Posterior cingulate gyrus (tissue), 11 donors: ENCODE measurements at places on chromosomes 11 and 22.

GRCh38 chr11:126416542-126417090 lies 61.1 kb downstream of the ST3GAL4 start:
- DNase-seq = peak; percentile 91

GRCh38 chr11:60363542-60364470 lies 14.5 kb upstream of the MS4A7 start:
- DNase-seq = peak; percentile 57

GRCh38 chr11:8545698-8546366 lies 48.2 kb downstream of the STK33 start:
- no peak for DNase-seq

DNA sequence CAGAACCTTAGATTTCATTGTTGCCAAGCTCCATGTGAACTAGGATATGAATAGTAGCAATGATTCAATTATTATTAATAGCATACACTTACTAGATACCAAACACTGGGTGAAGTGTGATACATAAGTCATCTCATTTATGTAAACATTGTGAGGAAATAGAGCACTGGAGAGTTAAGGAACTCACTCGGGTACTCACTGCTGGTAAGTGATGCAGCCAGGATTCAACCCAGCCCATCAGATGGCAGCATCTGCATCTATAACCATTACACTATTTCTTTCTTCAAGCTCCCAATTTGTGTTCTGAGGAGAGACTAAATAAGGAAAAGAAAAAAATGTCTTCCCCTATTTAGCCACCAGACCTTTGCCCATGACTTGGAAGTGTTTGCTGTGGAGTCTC lies 10.2 kb upstream of the ALG8 start:
- no peak for DNase-seq

- peak; percentile 69 for DNase-seq
Measured at GRCh38 chr11:45554230-45554967, 111.0 kb downstream of the CHST1 start.

DNA sequence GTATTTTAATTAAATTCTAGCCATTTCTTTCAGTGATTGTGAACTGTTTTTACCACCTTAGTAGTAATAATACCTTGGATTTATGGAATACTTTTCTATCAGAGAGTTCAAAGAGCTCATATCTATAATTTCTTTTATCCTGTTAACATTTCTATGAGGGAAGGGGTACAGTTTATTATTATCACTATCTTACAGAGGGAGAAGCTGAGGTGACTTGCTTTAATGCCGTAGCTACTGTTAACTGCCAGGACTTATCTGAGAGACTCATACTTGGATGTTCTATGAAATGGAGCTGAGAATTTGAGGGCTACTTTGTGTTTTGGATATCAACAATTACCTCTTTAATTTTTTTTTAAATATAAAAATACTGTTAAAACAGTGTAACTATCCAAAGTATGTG lies 3.3 kb downstream of the REXO2 start:
- no peak for DNase-seq

GRCh38 chr11:65208785-65209710 lies 27.3 kb downstream of the CAPN1 start:
- DNase-seq = no peak

- no peak for DNase-seq
Measured at GRCh38 chr11:70247042-70247709, 23.3 kb upstream of the PPFIA1 start.

DNA sequence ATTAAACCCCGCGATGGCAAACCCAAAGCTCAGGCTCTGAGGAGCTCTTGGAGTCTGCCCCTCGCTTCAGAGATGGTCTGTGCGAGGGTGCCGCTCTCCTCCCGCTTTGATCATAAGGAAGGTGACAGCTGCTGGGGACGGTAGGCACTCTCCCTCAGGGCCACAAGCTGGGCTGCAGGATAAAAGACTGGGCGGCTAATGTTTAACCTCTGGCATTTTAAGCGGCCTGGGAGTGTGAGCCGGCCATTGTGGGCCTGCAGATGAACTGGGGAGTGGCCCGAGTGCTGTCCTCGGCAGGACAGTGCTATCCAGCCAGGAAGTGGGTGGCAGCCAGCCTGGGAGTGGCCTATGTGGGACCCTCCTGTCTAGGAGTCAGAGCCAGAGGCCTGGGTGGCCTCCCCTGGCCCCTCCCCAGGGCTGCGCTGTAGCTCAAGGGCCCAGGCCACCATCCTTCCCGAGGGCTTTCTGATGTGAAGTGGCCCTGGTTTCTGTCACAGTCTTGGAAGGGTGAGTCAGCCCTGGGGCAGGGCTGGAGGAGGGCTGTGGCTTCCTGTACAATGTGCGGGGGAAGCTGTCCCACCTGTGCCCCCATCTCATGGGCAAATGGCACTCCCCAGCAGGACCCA lies 58.7 kb upstream of the PRODH start:
- DNase-seq = no peak

GRCh38 chr11:65637794-65638419 lies at the start of gene SIPA1:
TSS of gene SIPA1 (plus strand) at chr11:65638101. CDS start at chr11:65640922, 2,821 bp downstream.
- DNase-seq = peak; percentile 35

DNA sequence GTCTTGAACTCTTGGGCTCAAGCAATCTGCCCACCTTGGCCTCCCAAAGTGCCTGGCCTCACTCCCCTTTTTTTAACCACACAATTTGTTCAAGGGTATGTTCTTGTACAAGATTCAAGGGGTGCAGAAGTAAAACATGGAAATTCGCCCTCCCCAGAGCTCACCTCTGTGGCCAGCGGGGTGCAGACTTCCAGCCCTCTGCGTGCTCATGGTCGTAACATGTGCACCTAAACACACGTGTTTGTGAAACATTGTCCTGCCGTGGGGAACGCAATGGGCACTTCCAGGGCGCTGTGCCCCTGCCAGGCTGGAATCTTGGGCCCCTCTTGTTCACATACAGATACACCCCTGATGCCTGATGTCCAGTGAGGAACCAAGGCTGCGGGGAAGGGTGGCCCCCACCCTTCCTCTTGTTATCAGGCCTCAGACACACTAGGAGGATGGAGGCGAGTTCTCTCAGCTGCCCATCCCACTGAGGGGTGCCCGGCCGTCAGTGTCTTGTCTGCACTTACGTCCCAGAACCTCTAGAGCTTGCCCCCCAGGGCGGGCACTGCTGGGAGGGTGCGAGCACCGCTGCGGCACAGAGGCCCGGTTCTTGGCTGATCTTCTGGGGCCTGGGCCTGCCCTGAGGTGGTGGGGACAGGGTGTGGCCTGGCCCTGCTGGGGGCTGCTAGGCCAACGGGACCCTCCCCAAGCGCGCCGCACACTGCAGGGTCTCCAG lies 4.1 kb upstream of the EPS8L2 start:
- DNase-seq = no peak

DNA sequence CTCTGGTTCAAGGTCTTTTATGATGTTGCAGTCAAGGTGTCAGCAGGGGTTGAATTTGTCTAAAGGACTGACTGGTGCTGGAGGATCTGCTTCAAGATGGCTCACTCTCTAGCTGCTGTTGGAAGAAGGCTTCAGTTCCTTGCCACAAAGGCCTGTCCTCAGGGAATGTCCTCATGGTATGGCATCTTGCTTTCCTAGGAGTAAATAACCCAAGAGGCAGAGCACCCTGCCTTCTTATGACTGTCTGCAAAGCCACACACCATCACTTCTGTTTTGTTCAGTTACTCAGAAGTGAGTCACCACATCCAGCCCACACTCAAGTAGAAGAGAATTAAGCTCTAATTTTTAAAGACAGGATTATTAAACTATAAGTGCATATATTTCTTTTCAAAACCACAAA lies 45.2 kb downstream of the PLAAT5 start:
- no peak for DNase-seq

GRCh38 chr11:86801364-86801763 lies 1.0 kb downstream of the PRSS23 start:
- DNase-seq = no peak

GRCh38 chr22:24094966-24095365 lies 83.9 kb downstream of the CABIN1 start:
- DNase-seq = no peak

GRCh38 chr11:115464269-115464668 lies 39.9 kb downstream of the CADM1 start:
- no peak for DNase-seq

GRCh38 chr11:422249-422656 lies 7.5 kb upstream of the SIGIRR start:
- DNase-seq = no peak

DNA sequence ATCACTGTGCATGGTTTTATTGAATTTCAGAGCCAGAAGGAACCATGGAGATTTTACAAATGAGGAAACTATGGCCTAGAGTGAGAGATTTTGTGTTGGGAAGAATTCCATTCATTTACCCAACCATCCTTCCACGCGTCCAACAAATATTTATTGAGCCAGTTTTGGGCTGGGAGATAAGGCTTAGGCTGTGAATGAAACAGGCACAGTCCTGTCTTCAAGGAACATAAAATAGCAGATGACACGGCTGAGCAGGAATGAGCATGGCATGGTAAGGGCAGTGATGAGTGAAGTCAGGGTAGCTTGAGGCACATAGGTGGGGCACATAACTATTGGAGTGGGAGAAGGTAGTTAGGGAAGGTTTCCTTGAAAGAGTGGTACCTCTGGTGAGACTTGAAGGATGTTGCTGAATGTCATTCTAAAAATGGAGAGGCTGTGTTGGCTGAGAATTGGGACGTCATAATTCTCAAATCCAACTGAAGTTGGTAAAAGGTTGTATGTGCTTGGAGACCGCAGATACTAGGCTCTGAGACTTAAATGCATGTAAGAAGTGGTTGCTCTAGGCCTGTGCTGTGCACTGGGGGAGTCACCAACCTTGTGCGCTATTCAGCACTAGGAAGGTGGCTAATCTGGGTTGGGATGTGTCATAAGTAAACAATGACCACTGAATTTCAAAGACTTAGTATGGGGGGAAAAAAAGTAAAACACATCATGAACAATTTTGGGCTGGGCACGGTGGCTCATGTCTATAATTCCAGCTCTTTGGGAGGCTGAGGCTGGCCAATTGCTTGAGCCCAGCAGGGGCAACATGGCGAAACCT lies 51.9 kb downstream of the TEAD1 start:
- DNase-seq = no peak

DNA sequence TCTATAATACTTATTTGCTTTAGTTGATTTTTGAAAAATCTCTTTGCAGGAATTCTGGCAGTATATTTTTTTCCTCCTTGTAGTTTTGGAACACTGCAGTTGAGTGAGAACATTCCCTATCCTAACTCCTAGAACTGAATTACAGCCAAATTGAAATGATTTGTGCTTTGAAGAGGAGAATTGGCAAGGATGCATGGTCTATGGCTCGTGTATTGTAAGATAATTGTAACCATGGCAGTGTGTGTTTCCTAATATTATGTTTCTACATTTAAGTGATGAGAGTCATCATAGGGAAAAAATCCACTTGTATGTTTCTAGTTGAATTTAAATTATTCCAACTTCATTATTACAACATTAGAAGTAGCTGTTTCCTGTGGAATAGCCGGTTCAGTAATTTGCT lies 80.9 kb upstream of the MYO18B start:
- DNase-seq = no peak

DNA sequence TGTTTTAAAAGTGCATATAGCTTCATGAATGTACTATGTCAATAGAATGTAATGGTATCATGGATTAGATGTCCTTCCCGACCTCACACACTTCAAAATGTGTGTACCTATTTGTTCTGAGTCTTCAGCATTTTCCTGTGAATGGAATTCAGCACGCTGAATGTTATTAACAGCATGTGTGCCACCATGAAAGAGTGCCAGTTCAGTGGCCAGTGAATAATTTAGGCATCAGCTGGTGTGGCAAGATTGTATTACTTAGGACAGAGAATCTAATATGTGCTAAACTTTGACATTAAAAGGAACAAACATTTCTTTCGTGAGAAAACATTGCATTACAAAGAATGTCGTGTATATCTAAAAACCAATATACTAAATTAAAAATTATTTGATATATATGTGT lies 46.4 kb downstream of the HIPK3 start:
- no peak for DNase-seq

GRCh38 chr11:93850594-93851018 lies at the start of gene VSTM5:
TSS of gene VSTM5 (minus strand) at chr11:93850618. CDS start at chr11:93850502, 116 bp downstream.
- DNase-seq = no peak

DNA sequence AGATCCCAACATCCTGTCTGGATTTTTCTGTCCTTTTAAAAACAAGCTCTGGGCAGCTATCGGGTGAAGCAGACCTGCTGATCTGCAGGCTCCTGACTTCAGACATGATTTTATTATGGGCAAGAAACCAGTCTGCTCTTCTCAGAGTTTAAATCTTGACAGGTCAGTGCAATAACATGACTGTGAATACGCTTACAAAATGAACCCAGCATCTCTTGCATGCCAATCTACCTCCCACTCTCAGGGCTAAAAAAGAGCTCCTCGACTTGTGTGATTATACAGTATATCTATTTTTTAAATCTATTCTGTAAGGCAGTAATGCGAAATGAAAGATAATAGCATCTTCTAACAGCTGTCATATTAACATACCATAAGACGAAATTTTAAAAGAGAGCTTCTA lies 18.7 kb upstream of the ASPHD2 start:
- DNase-seq = no peak

- no peak for DNase-seq
Measured at GRCh38 chr11:80214413-80214812, 773.6 kb upstream of the TENM4 start.

- no peak for DNase-seq
Measured at GRCh38 chr11:61766353-61766841, 14.0 kb downstream of the MYRF start.

- DNase-seq = no peak
Measured at GRCh38 chr11:89405629-89406028, 85.5 kb downstream of the NOX4 start.

DNA sequence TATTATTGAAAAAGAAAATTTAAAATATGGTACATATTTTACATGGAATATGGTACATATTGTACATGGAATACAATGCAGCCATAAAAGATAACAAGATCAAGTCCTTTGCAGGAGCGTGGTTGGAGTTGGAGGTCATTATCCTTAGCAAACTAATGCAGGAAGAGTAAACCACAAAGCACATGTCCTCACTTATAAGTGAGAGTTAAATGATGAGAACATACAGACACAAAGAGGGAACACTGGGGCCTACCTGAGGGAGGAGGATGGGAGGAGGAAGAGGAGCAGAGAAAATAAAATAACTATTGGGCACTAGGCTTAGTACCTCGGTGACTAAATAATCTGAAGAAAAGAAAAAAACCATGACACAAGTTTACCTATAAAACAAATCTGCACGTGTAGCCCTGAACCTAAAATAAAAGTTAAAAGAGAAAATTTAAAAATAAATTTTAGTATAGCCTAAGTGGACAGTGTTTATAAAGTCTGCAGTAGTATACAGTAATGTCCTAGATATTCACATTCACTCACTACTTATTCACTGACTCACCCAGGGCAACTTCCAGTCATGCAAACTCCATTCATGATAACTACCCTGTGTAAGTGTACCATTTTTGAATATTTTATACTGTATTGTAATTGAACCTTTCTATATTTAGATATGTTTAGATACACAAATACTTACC lies 204.4 kb downstream of the FAM76B start:
- DNase-seq = no peak

- no peak for DNase-seq
Measured at GRCh38 chr11:12784987-12785386, 110.8 kb downstream of the TEAD1 start.

DNA sequence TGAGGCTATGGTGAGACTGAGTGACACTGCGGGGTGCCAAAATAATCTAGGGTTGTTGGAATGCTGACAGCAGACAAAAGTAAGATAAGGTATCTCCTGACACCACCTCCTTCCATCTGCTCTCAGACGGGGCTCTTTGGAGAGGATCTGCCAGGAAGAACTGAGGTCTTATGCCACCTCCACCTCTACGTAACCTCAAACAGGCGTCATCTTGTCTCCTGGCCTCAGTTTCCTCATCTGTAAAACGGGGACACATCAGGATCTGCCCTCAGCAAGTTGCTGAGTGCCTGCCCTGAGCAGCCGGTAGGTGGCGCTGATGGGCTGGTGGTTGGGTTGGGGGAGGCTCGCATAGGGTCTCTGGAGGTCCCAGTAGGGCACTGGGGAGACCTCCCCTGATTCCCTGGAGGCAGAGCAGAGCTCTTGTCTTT lies 1.7 kb upstream of the MYEOV start:
- peak; percentile 42 for DNase-seq
